Left ventricle myocardium inferior (tissue), 1 donor: ENCODE measurements at places on chromosomes 5 and 9. TPM values are rescaled to one million over a fixed set of nuclear protein-coding genes. Genes with fewer than 3 reads are reported as not detected.

DNA sequence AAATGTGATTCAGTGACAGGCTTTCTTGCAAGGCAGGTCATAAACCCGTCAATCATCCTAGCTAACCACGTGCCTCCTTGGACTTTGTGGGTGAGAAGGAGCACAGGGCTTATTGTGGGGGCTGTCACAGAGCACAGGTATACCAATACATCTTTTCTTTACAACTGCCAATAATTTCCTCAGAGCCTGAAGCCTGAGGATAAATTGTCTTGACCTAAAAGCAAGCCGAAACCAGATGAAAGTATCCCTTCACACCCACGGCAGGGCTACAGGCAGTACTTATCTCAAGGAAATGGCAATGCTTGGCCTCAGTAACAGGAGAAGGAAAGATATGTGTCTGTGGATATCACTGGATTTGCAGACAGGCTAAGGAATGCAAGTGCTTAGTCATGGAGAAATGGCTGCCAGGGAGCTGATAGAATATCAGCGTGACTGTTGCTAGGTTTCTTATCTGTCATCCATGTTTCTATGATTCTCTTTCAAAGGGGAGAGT lies 90.3 kb upstream of the ZNF366 start:
- no peak for DNase-seq

LCN1 gene
- not detected for total RNA-seq

DNA sequence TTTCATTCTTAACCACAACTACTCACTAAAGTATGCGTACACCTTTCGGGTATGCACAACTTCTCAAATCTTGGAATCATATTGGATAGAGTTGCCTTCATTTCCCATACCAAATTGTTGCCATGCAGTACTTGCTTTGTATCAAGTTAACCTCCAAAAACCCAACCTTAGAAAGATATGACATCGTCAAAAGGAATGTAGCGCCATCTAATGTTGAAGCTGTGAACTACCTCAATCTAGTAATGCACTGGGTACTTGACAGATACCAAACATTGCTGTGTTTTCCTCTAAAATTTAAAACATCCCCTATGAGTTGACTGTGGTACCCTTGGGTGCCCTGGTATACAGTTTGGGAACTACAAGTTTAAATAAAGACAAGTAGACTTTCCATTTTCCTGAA lies 318.4 kb downstream of the ARL15 start:
- no peak for DNase-seq

DNA sequence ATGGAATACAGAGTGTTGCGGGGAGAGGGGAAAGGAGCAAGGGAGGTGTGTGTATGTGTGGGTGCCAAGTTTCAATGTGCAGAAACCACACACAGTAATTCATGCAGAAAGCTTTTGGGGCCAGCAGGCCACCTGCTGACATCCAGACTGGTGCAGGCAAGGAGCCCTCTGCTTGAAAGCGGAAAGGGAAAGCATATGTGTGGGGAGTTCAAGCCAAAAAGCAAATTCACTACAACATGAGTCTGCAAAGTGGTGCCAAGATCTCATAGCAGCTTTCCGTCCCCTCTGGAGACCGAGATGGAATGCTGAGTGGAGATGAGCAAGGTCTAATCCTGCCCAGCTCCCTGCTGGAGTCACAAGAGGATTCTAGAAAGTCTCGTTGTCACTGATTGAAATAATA lies 159.7 kb upstream of the VLDLR start:
- DNase-seq: no peak

ZNF483 gene
- total RNA-seq: 5.8 TPM

C5orf52 gene
- not detected for total RNA-seq

GRCh38 chr9:107637421-107638420 lies 148.2 kb upstream of the KLF4 start:
- peak; percentile 88 for DNase-seq
